ENCODE measurements at places on chromosomes 2 and 18. TPM values are rescaled to one million over a fixed set of nuclear protein-coding genes. Genes with fewer than 3 reads are reported as not detected.

- peak overlapping the region; percentile 98 for H3K27ac ChIP-seq
- H3K36me3 ChIP-seq = peaks cover 11% of the 10 kb centered on the region
- peaks cover 48% of the 10 kb centered on the region for H3K4me1 ChIP-seq
- no peak for DNase-seq
Measured at GRCh38 chr2:66446941-66447340, 12.0 kb downstream of the MEIS1 start.

- no peak for DNase-seq
- H3K36me3 ChIP-seq = no peaks in the 10 kb centered on the region
- peaks cover 24% of the 10 kb centered on the region for H3K4me1 ChIP-seq
- no peak overlapping the region for H3K4me3 ChIP-seq
- no peaks in the 10 kb centered on the region for H3K27me3 ChIP-seq
Measured at GRCh38 chr2:138708682-138709241, 71.4 kb downstream of the NXPH2 start.

DNA sequence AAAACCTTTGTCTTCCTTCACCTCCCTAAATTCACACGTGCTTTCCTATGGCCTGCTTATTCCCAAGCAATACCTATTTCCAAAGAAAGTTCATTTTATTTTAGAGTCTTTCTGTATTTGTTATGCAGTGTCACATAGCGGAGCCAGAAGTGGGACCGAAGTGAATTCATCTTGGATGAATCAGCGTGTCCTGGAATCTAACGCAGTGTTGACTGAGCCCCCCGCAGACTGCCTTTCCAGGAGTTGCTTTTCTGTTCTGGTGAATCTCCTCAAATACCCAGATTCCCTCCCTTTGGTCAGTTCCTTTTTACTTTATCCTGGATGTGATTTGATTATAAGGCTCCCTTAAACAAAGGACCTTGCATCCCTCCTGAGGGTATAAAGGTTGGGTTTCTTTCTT is 10.8 kb downstream of the ALPP start:
- H3K27ac ChIP-seq = no peak overlapping the region
- H3K4me3 ChIP-seq = no peak overlapping the region
- peaks cover 25% of the 10 kb centered on the region for H3K4me1 ChIP-seq
- DNase-seq = no peak
- H3K27me3 ChIP-seq = no peaks in the 10 kb centered on the region
- no peaks in the 10 kb centered on the region for H3K36me3 ChIP-seq

DNA sequence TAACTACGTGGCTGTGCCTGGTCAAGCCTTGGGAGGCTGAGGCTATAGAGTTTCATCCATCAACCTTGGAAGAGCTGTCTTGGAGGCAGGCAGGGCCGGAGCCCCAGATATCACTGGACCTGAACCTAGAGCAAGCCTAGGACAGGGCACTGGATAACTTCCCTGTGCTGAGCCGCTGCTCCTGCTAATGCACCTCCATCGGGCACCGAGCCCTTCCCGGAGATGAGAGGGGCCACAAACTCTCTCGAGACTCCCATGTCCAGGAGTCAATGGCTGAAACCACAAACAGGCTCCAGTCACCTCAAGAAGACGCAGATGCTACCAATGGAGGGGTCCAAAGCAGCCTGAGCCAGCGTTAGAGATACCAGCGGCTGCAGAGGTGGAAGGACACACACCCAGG is 866.0 kb downstream of the LRP1B start:
- H3K4me3 ChIP-seq = no peak overlapping the region
- no peaks in the 10 kb centered on the region for H3K36me3 ChIP-seq
- H3K27ac ChIP-seq = no peak overlapping the region
- no peaks in the 10 kb centered on the region for H3K4me1 ChIP-seq

- H3K36me3 ChIP-seq = no peaks in the 10 kb centered on the region
- H3K4me1 ChIP-seq = no peaks in the 10 kb centered on the region
- no peak for DNase-seq
- H3K27ac ChIP-seq = no peak overlapping the region
Measured at GRCh38 chr2:151953467-151953866, 125.2 kb upstream of the ARL5A start.

DNA sequence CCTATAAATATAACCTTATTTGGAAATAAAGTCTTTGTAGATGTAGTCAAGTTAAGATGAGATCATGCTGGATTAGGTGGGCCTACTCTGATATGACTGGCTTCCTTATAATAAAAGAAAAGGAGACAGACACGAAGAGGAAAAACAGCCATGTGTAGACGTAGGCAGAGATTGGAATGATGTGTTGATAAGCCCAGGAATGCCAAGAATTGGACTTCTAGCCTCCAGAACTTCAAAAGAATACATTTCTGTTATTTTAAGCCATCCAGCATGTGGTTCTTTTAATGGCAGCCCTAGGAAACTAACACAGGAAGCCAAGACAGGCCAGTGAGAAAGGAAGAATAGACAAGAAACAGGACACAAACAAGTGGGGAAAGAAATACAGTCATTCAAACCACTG is 68.6 kb downstream of the NYAP2 start:
- no peaks in the 10 kb centered on the region for H3K36me3 ChIP-seq
- no peaks in the 10 kb centered on the region for H3K27me3 ChIP-seq
- H3K4me1 ChIP-seq = no peaks in the 10 kb centered on the region
- no peak overlapping the region for H3K4me3 ChIP-seq
- H3K27ac ChIP-seq = no peak overlapping the region
- DNase-seq = no peak

- no peak for DNase-seq
- no peak overlapping the region for H3K4me3 ChIP-seq
- peaks cover 19% of the 10 kb centered on the region for H3K4me1 ChIP-seq
- peaks cover 34% of the 10 kb centered on the region for H3K36me3 ChIP-seq
- no peak overlapping the region for H3K27ac ChIP-seq
Measured at GRCh38 chr2:112588611-112589045, 4.2 kb downstream of the CHCHD5 start.

DNA sequence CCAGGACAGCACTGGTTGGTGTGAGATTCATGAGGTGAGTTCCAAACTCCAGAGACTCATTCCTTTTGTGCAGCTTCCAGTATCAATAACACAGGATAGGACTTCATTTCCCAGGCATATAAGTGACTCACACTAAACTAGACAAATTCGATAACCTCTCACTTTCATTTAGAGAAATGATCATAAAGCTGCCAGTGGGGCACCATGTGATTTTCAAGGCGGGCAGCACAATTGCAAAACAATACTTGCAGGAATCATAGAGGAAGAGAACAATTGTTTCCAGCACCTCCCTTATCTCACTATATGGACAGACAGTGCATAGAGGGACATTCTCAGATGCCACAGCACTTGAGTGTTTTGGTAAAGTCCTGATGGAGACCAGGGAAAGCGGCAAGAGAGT is 31.3 kb upstream of the DNAH7 start:
- H3K27me3 ChIP-seq = no peaks in the 10 kb centered on the region
- no peaks in the 10 kb centered on the region for H3K36me3 ChIP-seq
- no peak overlapping the region for H3K27ac ChIP-seq
- no peak overlapping the region for H3K4me3 ChIP-seq
- H3K4me1 ChIP-seq = no peaks in the 10 kb centered on the region

- no peaks in the 10 kb centered on the region for H3K4me1 ChIP-seq
- H3K4me3 ChIP-seq = no peak overlapping the region
- H3K27ac ChIP-seq = no peak overlapping the region
Measured at GRCh38 chr2:192500550-192501200, 305.9 kb upstream of the TMEFF2 start.

DNA sequence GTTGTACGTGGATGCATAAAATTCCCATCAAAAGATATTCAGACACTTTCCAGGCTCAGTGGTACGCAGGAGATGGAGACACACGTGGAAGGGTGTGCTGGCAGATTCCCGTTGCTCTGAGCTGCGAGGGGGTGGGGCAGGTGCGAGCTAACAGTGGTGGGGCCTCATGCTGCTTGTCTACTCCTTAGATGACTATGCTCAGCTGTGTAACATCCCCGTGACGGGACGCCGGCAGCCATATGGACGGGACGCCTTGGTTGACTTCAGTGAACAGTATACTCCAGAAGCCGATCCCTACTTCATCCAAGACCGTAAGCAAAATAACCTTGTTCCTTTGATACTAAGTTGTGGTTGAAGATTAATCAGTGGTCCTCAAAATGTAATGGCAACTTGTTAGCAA is 87.5 kb upstream of the RASGRP3 start:
- DNase-seq = no peak
- no peak overlapping the region for H3K4me3 ChIP-seq
- H3K27me3 ChIP-seq = no peaks in the 10 kb centered on the region
- peaks cover 71% of the 10 kb centered on the region for H3K4me1 ChIP-seq

DNA sequence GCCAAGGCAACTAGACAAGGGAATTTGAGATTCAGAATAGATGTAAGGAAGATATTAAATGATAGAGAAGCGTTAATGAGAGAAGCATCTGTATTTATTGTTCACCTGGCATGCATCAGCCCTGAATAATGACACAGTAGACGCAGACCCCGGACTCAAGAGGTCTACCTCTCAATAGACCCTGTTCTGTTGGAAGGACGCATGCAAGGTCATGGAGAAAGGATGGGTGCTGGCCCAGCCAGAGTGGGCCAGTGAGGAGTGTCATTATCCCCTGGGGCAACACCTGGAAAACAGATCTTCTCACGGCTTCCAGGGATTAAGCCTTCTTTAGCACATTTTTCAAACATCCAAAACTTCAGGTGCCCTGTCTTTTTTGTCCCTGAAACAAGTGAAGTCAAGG is 461.0 kb downstream of the EIPR1 start:
- no peak overlapping the region for H3K4me3 ChIP-seq
- peak; percentile 74 for DNase-seq
- H3K4me1 ChIP-seq = no peaks in the 10 kb centered on the region
- H3K36me3 ChIP-seq = no peaks in the 10 kb centered on the region

DNA sequence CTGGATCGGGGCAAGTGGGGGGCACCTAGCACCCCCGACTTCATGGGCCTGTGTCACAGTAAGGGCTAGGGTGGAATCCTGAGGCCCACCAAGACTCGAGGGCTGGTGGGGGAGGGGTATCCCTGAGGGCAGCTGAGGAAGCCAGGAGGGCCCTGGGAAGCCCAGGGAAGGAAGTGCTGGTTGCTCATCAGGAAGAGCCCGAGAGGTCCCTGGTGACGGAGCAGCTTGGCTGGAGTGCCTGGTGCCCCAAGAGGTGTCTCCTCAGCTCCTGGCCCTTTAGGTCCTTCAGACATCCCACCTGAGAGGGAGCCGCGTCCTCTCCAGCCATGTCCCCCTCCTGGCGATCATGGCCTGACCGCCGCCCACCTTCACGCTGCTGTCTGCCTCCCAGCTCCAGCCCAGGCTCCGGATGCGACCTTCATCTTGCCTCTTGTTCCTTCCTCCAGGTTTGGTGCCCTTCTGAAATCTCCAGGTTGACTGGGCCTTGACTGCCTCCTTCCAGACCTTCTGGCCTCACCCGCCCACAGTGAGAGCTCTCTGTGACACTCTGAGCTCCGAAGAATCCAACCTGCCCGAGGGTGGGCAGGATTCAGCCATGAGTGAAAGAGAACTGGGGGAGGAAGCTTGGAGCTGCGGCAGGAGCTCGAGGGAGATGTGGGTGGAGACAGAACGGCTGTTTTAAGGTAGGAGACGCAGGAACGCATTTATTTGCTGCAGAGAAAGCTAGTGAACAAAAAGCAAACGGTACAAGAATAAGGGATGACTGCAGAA is 42.7 kb upstream of the SEMA4C start:
- H3K27ac ChIP-seq = no peak overlapping the region
- no peak for DNase-seq
- H3K27me3 ChIP-seq = no peaks in the 10 kb centered on the region
- no peak overlapping the region for H3K4me3 ChIP-seq

GRCh38 chr2:126899616-126900185 is 1.0 kb downstream of the TEX51 start:
- DNase-seq = no peak
- H3K36me3 ChIP-seq = no peaks in the 10 kb centered on the region
- H3K27me3 ChIP-seq = no peaks in the 10 kb centered on the region
- no peak overlapping the region for H3K27ac ChIP-seq
- no peak overlapping the region for H3K4me3 ChIP-seq
- no peaks in the 10 kb centered on the region for H3K4me1 ChIP-seq

DNA sequence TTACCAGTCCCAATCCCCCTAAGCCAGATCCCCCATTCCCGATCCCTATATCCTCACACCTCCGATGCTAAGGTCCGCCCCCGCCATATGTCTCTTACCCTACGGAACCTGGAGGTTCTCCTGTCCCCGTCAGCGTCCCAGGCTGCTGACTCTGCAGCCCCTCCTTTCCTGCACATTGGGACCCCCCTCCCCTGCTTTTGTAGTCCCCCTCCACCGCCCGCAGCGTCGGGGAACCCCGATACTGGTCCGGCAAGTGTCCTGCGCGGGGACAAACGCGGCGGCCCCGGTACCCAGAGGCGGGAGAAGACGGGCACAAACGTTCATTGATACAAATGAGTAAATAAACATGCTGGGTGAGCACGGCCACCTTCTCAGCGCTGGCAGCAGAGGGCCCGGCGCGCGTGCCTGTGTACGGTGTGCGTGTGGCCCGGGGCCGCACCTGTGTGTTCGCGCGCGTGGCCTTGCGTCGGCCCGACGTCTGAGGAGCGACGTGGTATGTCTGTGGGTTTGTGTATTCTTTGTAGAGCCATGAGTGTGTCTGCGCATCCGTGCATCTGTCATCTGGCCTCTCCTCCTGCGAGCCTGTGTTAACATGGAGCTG is 2.0 kb upstream of the CYP26B1 start:
- DNase-seq = peak; percentile 91
- peak overlapping the region; percentile 61 for H3K4me3 ChIP-seq
- no peaks in the 10 kb centered on the region for H3K36me3 ChIP-seq

GRCh38 chr2:48717846-48718245 is 37.7 kb downstream of the LHCGR start:
- no peaks in the 10 kb centered on the region for H3K27me3 ChIP-seq
- peaks cover 82% of the 10 kb centered on the region for H3K4me1 ChIP-seq
- no peak for DNase-seq
- H3K4me3 ChIP-seq = no peak overlapping the region
- H3K27ac ChIP-seq = peak overlapping the region; percentile 84

- H3K4me3 ChIP-seq = no peak overlapping the region
- DNase-seq = no peak
- H3K27ac ChIP-seq = no peak overlapping the region
- H3K4me1 ChIP-seq = peaks cover 14% of the 10 kb centered on the region
- H3K36me3 ChIP-seq = no peaks in the 10 kb centered on the region
Measured at GRCh38 chr2:14712111-14712510, 79.6 kb downstream of the LRATD1 start.

DNA sequence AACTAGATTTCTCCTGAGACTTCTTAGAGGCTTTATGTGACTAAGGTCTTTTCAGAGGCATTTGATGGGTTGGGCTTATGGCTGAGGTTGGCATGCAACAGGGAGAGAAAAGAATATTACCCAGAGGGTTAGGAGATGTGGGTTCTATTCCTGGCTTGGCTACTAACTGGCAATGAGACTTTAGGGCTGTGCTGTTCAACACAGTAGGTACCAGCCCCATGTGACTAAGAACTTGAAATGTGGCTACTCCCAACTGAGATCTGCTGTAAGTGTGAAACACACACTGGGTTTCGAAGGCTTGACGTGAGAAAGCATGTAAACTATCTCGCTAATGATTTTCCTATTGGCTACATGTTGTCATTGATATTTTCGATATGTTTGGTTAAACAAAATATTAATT is 324.9 kb upstream of the SLC14A2 start:
- H3K36me3 ChIP-seq = no peaks in the 10 kb centered on the region
- no peak overlapping the region for H3K27ac ChIP-seq
- no peak overlapping the region for H3K4me3 ChIP-seq
- no peak for DNase-seq
- no peaks in the 10 kb centered on the region for H3K27me3 ChIP-seq

Gene TCF23
- total RNA-seq = not detected

Gene SPR
- total RNA-seq = 43.6 TPM

Gene LIMS3
- total RNA-seq = 1.9 TPM

Gene KCNS3
- 37.4 TPM for total RNA-seq

Gene LINC00305
- not detected for total RNA-seq

Gene MPPE1
- 30.2 TPM for total RNA-seq

Gene TMEM163
- 1.3 TPM for total RNA-seq

Gene GALR1
- total RNA-seq = under 0.01 TPM

Gene ABCG8
- total RNA-seq = not detected

Gene RFTN2
- total RNA-seq = 6.4 TPM

Gene CGREF1
- total RNA-seq = not detected

Gene UGT1A8
- not detected for total RNA-seq

Gene PLEKHB2
- total RNA-seq = 48.7 TPM

Gene NPHP1
- 9.7 TPM for total RNA-seq

Gene TWIST2
- 47.9 TPM for total RNA-seq

Data from esophagus muscularis mucosa (tissue), 4 donors.